Cardiac muscle cell (in vitro differentiated cells and primary cell): ENCODE measurements at places on chromosomes 3 and 15. TPM values are rescaled to one million over a fixed set of nuclear protein-coding genes. Genes with fewer than 3 reads are reported as not detected.

- DNase-seq = no peak
Observed at GRCh38 chr3:153195349-153195879, 33.4 kb downstream of the RAP2B start.

DNA sequence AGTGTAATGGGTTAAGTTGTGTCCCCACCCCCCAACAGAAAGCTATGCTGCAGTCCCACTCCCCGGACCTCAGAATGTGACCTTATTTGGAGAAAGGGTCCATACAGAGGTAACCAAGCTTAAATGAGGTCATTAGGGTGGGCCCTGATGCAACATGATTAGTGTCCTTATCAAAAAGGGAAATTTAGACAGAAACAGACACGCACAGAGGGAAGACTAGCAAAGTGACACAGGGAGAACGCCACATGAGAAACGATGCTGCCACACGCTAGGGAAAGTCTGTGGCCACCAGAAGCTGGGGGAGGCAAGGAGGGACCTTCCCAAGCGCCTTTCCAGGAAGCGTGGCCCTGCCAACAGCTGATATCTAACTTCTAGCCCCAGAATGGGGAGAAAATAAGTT lies 65.4 kb downstream of the RPN1 start:
- no peak for DNase-seq

DNA sequence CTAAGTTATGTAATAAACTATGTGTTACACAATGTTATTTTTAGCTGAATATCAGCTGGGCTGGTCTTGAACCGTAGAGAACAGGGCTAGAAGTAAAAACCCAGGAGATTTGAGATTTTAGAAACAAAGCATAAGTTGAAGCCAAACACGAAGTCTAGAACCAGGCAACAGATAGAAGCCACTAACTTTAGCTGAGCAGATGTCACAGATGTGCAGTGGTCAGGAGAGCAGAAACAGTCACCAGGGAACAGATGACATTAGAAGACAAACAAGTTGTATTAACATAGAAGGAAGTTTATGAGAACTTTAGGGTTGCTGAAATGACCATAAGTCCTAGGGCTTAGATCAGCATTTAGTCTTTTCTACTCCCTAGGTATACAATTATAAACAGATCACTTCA lies 731.0 kb downstream of the ZNF385D start:
- no peak for DNase-seq

Gene LMAN1L
- not detected in 2 replicates for total RNA-seq

Gene TBC1D23
- total RNA-seq = 19.3 and 25.2 TPM in 2 replicates

Gene ADAMTS7
- 20.4 and 35.3 TPM in 2 replicates for total RNA-seq
